ENCODE measurements at places on chromosomes 7 and 10.

DNA sequence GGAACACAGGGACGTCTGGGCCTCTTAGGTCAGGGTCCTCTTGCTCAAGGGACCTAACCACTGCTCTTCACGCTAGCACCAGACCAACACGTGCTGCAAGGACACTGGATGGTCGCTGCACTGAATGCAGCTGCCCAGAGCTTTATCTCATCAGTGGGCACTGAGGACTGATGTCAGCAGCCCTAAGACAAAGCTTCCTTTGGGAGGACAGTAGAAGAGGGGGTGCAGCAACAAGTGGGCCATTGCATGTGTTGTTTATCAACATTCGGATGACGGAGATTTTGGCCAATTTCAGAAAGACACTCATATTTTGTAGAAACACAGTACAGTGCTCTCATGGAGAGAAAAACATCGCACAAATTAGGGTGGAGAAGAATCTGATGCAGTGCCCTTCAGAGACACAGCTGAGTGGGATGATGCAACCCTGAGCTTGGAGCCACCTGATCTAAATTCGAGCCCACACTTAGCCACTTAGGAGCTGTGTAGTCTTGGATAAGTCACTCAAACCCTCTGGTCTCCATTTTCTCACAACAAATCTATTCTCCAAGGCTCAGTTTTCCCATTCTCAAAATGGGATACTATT lies 1.7 kb downstream of the OPALIN start:
- no peak for DNase-seq

DNA sequence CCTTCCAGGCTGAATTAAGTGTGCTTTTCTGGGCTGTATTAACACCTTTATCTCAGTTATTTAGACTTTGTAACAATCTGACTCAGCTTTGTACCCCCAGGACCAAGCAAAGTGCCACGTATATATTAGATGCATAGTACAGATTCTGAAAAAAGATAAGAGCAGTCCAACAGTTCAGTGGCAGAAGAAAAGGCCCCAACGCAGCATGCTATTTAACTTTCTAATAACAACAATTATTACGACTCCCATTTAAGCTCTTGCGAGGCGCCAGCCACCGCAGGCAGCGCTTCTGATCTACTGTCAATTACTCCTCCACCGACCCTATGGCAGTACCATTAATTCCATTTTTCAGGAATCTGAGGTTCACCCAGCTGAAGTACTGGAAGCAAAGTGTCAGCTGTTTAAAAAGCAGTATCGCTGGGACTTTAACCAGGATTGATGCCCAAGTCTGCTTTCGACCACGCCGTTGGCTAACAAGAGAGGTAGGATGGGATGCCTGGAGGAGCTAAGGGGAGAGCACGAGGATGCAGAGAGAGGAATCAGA lies 638 bp downstream of the LIPA start:
- DNase-seq = no peak

DNA sequence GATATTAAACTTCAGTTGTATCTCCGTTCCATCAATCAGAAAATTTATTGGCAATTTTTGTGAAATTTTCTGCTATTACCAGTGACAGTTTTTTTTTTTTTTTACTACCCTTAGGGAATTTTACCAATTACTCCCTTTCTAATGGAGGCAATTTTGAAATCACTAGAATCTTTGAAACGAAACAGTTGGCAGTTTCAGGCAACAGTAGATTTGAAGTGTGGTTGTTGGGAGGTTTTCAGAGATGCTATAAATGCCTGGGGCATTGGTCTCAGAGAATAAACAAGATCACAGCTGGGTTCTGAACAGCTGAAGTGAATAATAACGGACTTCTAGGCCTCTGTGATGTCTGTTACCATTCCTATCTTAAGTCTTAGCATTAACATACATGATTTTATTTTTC lies 535.9 kb upstream of the POT1 start:
- DNase-seq = no peak

GRCh38 chr10:71719042-71719441 lies 536 bp downstream of the C10orf105 start:
- no peak for DNase-seq

GRCh38 chr10:91924212-91925021 lies 847 bp downstream of the BTAF1 start:
- no peak for DNase-seq

GRCh38 chr7:129359638-129360037 lies 74.6 kb upstream of the STRIP2 start:
- DNase-seq = no peak

- DNase-seq = no peak
Observed at GRCh38 chr10:66102756-66103155, 823.1 kb upstream of the LRRTM3 start.

DNA sequence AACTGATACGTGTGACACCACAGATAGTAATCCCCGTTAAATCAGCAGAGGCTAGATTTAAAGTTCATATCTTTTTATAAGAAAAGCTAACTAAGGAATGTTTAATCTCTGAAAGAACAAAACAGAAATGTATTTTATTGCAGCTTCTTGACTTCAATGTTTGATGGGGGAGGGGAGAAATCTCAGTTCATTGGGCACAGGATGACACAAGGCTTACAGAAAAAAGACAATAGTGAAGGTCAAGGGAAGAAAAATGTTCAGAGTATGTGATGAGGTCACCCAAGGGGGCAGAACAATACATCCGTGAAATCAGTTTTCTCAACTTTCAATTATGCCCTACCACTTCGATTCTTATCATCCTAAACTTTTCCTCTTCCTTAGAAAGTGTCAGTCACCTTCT lies 102.9 kb downstream of the ELAPOR2 start:
- no peak for DNase-seq

GRCh38 chr10:30818010-30818660 lies 188.6 kb upstream of the LYZL2 start:
- DNase-seq = no peak

GRCh38 chr10:112532189-112532588 lies 85.2 kb downstream of the VTI1A start:
- DNase-seq = no peak
